ENCODE measurements at places on chromosomes 12 and 14.

GRCh38 chr12:75589801-75590200 is 78.4 kb upstream of the KRR1 start:
- no peak for DNase-seq

DNA sequence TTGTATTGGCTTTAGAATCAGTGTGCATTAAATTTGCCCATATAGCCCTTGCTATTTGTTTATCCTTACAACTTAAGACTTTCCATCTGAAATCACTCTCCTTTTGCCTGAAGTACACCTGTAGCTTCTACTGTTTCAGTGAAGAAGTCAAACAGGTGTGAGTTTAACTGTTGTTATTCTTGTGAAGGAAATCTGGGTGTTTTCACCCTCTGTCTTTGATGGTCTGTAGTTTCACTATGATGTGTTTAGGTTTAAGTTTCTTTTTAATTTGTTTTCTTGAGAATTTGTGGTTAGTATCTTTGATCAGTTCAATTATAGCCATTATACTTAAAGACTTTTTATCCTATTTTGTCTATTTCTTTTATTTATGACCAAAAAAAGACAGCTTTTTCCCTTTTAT is 68.9 kb upstream of the BBS10 start:
- no peak for DNase-seq

DNA sequence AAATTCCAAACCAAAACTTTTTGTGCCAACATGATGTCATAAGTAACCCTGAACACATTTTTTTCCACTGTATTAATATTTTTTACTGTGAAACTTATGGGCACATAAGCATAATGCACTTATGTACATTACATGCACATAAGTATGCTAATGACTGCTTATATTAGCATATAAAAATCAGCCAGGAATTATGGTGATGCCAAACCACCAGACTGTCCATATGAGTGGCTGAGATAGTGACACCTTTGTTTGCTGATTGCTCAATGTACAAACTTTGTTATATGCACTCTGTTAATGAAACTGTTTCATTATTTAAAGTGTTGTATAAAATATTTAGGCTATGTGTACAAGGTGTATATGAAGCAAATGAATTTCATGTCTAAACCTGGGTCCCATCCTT is 32.3 kb downstream of the USP44 start:
- no peak for DNase-seq

DNA sequence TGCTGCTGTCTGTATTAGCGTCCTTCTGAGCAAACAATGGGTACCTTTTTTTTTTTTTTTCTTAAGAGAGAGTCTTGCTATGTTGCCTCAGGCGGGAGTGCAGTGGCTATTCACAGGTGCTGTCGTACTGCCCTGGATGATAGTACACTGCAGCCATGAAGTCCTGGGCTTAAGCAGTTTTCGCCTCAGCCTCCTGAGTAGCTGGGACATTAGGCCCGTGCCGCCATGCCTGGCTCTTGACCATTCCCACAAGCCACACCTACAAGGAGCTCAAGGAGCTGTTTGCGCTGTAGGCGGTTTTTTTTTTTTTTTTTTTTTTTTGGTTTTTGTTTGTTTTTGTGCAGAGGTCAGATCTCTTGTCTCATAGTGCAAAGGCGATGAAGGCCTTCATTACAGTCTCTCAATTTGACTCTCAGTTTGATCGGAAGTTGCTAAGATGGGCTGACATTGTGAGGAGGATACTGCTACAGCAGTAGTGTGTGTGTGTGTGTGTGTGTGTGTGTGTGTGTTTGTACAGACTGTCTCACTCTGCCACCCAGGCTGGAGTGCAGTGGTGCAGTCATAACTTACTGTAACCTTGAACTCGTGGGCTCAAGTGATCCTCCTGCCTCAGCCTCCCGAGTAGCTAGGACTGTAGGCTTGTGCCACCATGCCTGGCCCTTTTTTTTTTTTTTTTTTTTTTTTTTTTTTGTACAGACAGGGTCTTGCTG is 34.2 kb downstream of the TRAF3 start:
- DNase-seq: no peak

DNA sequence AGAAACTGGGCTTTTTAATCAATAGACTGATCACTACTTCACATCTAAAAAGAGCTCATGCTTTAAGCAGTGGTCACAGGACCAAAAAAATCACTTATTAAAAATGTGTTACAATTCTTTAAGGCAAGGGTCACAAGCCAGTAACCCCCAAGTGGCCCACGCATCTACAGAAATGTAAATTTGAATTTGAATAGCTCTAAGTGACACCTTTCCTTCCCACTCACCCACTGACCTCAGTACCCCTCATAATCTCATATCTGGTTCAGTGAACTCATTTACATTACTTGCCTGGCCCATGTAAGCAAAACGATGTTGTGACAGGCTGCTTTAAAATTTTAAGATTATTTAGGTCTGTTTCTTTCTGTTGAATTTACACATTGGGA is 27.4 kb downstream of the NELL2 start:
- no peak for DNase-seq

- no peak for DNase-seq
Measured at GRCh38 chr12:10709808-10710207, 13.3 kb downstream of the YBX3 start.

GRCh38 chr14:100221533-100222223 is 17.3 kb upstream of the YY1 start:
- DNase-seq: peak; percentile 64

- DNase-seq: no peak
Measured at GRCh38 chr14:23045419-23046357, 3.7 kb downstream of the PSMB11 start.

- no peak for DNase-seq
Measured at GRCh38 chr14:59600211-59600945, 23.8 kb upstream of the CCDC175 start.

- DNase-seq: no peak
Measured at GRCh38 chr12:26940516-26941214, 2.4 kb downstream of the FGFR1OP2 start.

All from glutamatergic neuron (in vitro differentiated cells).